ELR (cell line): ENCODE measurements at places on chromosomes 16 and 17.

DNA sequence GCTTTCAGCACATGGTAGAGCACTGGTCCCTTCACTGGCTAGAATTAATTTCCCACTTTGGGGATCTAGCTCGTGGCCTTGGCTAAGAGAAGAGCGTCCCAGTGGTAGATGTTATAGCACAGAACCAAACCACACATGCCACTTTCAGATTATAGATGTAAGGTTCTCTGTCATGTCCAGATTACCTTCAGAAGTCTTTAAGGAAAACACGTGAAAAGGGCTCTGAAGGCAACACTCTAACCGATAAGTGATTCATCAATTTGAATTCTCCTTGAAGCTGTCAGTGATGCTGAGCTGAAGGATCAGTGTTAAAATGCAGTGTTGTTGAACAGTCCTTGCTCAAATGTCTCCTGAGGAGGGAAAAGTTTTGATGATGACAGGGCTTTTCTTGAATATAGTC is 43.5 kb upstream of the VPS4A start:
- no peak for DNase-seq

DNA sequence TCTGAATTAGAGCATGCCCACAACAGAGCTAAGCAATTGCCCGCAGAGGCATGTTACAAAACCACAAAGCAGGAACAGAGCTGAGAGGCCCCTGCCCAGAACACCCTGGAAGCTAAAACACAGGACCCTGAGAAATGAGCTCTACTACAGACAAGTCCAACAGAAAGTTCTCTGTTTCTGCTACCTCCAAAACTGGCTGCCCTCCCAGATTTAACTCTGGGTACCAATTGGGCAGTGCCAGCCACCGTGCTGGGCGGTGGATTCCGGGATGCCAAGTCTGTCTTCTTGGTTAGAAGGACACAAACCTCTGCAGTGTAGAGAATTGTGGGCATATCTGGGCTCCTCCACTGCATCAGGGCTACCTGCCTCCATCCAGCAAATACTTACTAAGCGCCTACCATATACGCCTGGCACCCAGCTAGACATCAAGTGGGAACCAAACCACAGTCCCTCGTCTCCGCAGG is 1.0 kb downstream of the CMTM4 start:
- DNase-seq: no peak

DNA sequence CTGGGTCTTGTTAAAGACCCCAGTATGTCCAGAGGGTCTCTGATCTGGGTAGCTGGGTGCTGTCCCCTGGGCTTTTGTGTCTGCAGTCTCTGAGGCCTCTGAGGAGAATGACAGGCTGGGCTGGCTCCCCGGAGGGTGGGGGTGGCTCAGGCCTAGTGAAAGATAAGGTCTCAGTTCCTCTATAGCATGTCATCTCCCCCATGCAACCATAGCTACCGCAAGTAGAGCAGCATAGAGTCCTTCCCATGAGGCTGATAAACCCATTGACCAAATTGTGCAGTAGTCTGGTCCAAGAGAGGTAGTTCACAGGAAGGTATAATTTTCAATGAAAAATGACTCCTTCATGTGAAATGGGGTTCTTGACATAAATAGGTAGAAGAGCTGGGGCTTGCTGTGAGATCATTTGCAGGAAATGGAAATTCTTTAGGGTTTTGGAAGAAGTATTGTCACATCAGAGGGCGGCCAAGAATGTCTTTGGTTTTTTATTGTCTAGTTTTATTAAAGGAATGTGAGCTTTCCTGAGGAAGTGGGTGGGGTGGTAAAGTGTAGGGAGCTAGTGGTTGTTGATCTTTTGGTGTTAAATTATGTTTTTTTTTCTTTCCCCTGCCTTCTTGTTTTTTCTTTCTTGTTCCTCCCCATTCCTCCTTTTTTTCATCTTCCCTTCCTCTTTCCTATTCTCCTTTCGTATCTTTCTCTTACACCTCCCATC is 21.0 kb downstream of the SLC7A6OS start:
- no peak for DNase-seq

DNA sequence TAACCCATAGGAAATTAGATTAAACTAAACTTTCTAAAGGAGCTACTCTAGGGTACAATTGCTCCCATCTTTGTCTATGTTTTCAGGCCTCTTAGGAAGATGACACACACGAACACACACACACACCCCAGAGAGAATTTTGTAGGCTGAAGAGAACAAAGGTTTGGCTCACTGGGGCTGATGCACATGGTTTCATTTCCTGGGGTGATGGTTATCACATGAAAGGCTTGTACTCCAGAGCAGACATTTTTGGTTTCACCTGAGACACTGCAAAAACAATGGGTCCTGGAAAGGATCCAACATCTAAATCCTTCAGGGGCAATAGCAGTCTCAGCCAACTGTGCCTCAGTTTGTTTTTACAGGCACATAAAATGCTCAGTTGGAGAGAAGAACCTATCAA is 62.8 kb downstream of the GRB7 start:
- no peak for DNase-seq
